ELF-1 (cell line): ENCODE measurements at places on chromosomes 5 and 9.
A peak's percentile ranks its signal among the peaks of the same experiment; 100 is the strongest.

DNA sequence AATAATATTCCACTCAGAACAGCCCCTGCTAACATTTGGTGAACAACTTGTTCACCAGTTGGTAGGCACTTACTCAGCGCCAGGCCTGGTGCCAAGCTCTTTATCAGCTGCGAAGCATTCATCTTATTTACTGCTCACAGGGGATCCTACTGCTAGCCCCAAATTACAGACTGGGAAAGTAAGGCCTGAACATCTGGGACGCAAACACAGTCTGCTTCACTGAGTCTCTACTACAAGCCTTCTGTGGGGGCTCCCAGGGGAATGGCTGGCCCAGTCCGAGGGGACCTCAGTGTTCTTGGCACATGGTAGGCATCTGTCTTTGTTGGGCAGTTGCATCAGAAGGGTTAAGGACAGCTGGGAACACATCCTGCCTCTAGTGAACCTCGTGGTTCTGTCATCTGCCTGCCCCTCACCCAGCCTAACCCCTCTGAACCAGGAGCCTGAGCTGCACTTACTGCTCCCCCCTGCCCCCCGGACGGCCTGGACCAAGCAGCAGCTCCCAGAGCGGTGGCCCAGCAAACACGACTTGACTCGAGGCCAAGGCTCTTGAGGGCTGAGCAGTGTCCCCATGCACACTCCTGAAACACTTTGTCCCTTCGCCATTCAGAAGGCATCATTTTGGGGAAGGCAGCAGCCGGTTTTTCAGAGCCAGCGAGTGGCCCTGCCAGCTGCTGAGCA, at the start of gene PHYHD1:
TSS of gene PHYHD1 (plus strand) at position 602 of the 678 bp plus-strand sequence. CDS start 1,342 bp downstream, outside the sequence.
- no peak for DNase-seq

DNA sequence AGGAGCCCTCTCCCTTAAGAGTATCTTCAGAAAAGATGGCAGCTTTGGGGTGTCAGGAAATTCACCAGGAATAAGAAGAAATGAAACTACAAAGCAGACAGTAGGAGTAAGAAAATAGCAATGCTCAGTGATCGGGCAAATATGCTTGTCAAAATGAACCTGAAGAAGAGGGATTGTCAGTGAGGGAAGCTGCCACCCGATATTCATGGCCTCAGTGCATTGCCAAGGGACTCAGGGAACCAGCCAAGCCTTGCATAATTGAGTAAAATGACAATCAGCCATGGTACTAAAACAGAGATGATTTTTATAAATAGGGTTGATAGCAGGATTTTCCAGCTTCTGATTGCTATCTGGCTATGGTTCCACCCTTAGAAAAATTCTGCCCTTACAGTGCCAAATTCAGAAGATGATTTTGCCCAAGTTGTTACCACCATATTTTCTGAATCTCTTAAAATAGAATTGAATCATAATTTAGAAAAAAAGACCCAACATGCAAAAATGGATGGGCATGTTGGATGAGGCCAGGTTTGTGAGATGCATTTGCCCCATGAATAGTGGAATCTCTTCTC, 274.0 kb downstream of the NTRK2 start:
- DNase-seq = no peak

DNA sequence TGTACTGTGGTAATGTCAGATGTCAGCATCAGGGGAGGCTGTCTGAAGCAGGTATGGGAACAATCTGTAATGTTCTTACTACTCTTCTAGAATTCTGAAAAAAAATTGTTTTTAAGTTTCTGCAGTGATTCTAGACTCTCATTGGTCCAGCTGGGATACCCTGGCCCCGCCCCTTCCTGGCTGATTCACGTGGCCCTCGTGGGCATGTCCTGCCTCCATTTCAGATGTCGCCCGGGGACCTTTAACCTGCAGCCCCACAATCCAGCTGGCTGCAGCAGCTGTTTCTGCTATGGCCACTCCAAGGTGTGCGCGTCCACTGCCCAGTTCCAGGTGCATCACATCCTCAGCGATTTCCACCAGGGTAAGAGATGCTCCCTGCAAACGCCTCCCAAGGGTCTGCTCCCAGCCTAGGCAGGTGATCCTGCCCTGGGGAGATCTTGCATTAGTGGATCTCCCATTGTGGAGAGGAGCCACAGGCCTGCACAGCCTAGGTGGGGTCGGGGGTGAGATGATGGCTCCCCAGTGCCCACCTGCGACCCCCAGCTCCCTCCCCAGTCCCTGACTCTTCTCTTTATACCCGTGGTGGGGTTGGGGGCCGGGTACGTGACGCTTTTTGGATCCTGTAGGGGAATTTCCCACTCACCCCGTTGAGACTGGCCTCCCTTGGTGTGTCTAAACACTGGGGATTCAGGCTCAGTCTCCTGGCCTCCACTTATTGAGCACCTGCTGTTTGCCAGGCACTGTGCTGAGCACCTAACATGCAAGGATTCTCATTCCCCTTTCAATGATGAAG, 36.5 kb downstream of the LAMC3 start:
- no peak for DNase-seq

DNA sequence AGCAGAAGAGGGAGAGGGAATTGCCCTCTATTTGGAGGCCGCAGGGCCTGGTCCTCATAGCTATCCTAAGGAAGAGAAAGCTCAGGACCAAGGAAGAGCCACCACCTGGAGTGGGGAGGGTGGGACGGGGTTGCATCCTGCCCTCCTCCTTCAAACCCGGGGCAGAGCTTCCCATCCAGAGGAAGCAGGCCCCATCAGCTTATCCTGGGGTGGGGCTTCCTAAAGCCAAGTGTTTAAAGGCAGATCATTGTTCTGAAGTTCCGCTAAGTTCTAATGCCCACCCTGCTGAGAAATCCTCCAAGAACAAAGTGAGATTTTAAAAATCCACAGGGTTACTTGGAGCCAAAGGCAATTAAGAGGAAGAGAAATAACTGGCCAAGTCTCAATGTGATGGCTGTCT, 210.3 kb downstream of the C9orf152 start:
- no peak for DNase-seq

DNA sequence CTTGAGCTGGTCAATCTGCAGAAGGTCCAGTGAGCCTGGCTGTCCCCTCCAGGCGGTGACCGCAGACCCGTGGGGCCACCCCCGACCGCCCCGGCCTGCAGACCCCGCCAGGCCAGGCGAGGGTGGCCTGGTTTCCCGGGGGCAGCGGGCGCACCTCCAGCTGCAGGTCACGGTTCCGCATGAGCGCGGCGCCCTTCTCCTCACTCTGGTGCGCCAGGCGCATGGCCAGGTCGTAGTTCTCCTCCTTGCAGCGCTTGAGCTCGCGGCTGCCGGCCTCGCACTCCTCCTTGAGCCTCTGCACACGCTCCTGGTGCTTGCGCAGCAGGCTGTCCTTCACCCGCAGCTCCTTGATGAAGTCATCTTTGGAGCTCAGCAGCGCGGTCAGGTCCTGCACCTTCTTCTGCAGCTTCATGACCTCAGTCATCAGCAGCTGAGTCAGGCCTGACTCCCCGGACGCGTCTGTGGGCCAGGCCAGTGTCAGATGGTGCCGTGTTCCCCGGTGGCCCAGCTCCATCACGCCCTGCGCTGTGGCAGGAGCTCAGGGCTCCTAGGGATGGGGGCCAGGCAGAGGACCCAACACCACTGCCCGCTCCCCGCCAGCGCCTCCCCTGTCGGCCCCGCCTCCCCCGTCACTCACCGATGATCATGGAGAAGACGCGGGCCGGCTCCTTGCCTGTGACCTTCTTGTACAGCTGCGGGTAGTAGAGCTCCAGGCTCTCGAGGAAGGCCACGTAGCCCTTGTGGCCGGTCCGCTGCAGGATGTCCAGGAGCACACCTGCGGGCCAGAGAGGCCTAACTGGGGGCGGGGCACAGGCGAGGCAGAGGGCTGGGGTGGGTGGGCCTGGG, 2.6 kb downstream of the CARD9 start:
- no peak for DNase-seq

DNA sequence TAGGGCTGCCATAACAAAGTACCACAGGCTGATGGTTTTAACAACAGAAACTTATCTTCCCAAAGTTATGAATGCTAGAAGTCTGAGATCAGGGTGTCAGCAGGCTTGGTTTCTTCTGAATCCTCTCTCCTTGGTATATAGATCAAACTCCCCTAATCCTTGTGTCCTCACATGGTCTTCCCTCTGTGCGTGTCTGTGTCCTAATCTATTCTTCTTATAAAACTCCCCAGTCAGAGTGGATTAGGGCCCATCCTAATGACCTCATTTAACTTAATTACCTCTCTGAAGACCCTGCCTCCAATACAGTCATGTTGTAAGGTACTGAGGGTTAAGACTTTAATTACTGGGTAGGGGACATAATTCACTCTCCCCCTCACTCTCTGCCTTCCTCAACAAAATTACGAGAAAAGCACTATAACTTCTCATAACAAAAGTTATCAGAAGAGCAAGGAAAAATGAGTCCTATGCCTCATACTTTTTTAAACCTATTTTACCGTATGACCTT, 68.6 kb downstream of the DPYSL3 start:
- DNase-seq = no peak

- DNase-seq = no peak
These were observed 663.8 kb upstream of the KLF4 start for GRCh38 chr9:108153416-108153815.

GRCh38 chr9:81974764-81975163, 13.8 kb upstream of the SPATA31D1 start:
- no peak for DNase-seq

DNA sequence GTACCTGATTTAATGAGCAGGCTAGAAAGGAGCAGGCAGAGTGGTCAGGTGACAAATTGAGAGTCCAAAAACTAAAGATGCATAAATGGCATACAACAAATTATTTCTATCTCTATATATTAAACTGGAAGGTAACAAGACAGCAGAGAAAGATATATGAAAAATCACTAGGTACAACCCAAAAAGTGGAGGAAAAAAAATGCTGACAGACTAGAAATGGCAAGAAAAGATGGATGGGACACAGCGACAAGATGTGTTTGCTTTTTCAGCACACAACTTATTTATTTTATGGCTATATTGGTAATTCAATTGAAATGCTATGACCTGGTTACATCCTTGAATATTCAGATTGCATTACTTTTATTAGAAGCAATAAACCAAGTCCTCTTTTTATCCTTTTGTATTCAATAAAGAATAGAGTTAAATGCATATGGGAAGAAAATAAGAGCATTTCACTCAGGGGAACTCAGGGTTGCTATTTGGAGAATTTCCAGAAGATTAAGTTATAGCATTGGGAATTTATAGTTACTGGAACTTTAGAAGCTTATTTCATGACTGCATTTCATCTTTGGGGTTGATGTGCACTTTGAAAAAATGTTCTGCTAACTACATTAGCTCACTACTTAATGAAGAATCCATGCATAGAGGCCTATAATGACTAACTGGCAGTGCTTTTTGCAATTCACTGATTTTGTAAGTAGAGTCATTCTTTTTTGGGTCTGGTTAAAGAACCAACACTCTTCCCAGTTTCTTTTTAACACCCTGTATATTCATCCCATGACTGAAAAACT, 566.6 kb upstream of the TUSC1 start:
- no peak for DNase-seq

DNA sequence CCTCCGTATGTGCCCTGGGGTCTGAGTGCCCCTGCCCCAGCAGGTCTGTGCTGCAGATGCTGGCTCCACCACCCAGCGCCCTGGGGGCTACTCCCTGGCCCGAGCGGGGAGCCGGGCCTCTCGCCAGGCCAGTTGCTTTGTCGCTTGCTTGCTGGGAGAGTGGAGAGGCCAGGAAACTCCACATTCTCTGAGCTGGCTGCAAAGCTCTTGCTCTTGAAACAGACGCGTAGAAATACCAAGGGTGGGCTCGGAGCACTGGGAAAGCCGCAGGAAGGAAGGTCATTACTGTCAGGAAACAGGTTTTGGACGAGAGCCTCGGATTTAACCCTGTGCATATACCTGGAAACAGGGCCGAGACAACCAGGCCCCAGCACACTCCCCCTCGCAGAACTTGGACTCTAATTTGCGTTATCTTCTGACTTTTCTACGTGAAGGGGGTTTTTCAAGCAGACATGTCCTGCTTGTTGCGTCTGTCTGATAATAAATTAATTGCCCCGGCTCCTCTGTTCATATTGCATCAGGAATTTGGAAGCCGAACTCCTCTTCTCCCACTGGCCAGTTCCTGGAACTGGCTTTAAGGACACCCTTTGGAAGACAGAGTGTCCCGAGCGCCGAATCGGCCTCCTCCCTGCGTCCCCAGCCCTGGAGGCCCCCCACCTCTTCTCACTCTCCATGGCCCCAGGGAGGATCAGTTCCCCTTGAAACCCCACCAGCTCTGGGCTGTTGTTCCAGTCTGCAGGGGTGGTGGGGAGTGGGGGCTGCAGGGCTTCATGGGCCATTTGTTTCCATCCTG, 11.2 kb downstream of the ADAMTSL2 start:
- DNase-seq = peak; percentile 58

- peak; percentile 64 for DNase-seq
These were observed 4.5 kb downstream of the ROR2 start for GRCh38 chr9:91945277-91946085.
